ENCODE measurements at places on chromosomes 7 and 10. TPM values are rescaled to one million over a fixed set of nuclear protein-coding genes. Genes with fewer than 3 reads are reported as not detected.

DNA sequence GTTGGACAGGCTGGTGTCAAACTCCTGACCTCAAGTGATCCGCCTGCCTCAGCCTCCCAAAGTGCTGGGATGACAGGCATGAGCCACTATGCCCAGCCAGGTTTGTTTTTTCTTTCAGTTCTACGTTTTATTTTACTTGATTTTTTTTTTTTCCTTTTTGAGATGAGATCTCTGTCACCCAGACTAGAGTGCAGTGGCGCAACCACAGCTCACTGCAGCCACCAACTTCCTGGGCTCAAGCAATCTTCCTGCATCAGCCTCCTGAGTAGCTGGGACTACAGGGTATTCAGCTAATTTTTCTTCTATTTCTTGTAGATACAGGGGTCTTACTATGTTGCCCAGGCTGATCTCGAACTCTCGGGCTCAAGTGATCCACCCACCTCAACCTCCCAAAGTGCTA lies 24.3 kb downstream of the GDI2 start:
- DNase-seq, result no peak

DNA sequence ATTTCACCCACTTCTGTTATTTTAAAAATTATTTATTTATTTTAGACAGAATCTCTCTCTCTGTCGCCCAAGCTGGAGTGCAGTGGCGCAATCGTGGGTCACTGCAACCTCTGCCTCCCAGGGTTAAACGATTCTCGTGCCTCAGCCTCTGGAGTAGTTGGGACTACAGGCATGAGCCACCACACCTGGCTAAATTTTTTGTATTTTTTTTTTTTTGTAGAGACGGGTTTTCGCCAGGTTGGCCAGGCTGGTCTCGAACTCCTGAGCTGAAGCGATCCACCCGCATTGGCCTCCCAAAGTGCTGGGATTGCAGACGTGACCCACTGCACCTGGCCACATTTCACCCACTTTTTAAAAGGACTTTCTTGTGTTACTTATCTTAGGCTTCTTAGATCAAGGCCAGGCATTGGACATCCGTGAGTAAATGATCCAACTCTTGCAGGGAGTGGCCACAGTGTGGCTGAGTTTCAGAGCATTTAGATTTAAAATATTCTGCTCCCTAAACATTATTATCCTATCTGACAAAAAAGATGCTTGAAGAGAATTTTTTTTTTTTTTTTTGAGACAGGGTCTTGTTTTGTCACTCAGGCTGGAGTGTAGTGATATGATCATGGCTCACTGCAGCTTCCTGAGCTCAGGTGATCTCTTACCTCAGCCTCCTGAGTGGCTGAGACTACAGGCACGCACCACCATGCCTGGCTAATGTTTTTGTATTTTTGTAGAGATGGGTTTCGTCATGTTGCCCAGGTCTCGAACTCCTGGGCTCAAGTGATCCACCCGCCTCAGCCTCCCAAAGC lies 14.4 kb downstream of the SNX10 start:
- DNase-seq, result no peak

GRCh38 chr7:45574669-45575500 lies 717 bp downstream of the ADCY1 start:
- peak; percentile 46 for DNase-seq

- DNase-seq, result no peak
Measured at GRCh38 chr10:127055263-127055662, 141.1 kb downstream of the INSYN2A start.

GRCh38 chr10:72263613-72264241 lies 10.0 kb upstream of the DDIT4 start:
- no peak for DNase-seq

- no peak for DNase-seq
Measured at GRCh38 chr10:131020775-131021174, 290.7 kb downstream of the TCERG1L start.

DNA sequence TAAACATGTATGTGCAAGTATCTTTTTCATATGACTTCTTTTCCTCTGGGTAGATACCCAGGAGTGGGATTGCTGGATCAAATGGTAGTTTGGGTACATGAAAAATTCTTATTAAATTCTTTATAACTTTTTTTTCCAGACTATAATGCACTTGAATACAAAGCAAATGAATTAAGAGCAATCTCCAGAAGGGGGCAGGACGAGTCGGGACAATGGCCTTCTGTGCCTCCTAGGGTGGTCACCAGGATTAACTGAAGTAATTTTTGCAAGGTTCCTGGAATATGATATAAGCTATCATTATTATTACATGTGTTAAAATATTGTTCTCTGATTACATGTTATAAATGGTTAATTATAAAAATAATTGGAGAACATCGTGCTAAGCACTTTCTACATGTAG lies 127.2 kb downstream of the PPP1R17 start:
- no peak for DNase-seq

DNA sequence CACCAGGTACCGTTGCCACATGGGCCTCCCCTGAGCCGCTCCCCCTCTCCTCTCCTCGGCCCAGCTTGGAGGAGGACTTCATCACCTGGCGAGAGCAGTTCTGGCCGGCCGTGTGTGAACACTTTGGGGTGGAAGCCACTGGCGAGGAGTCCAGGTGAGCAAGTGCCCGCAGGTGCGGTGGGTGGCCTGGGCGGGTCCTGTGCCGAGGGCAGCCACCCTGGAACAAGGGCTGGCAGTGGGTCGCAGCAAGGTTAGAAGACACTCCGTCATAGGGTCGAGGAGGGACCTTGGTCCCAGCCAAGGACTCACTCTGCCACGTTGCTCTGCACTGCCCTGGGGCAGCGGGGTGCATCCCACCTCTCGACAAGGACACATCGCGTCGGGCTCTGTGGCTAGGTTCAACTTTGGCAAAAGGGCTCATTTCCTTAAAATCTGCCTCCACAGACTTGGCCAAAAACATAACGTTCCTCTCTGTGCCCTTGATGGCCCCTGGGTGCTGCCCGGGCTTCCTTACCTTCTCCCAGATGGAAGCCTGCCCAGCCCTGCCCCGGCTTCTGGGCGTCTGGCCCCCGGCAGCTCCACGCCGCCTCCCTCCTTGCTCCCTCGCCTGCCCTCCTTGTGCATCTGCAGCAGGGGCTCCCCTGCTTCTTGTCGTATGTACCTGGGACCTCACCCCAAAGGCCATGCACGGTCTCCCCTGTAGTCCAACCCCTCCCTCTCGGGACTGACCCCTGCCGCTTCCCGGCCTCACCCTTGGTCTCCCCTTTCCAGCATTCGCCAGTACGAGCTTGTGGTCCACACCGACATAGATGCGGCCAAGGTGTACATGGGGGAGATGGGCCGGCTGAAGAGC lies 12.7 kb downstream of the TMEM120A start:
- DNase-seq, result no peak

DNA sequence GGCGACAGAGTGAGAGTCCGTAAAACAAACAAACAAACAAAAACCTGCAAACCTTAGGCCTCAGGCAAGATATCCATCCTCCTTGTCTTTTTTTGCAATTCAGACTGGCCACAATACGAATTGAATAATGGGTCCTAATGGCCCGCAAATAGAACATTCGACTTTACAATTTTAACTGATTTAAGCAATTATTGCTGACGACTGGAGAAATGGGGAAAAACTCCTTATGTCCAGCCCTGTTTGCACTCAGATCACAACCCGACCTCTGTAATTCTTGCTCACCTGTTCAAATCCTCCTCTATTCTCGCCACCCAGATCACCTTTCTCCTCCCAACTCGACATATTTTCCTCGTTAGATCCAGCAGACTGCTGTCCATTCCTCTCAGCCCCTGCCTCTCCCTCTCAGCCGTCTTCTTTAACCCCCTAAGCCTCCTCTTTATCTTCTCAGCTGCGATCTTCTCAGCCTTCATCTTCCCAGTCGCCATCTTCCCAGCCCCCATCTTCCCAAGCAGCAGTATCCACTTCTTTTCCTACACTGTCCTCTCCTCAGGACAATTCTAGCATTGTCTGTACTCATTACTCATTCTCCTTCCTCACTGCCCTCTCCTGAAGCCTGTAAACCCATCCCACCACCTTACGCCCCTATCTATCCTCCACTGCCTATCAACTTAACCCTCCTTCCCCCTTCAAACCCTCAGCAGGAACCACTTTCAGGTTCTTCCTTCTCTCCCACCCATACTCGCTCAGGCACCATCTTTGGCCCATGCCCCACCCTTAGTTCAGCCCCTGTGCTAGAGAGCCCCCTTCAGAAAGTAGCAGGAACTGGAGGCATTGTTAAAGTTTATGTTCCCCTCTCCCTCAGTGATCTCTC lies 61.8 kb downstream of the LRRC17 start:
- no peak for DNase-seq

GRCh38 chr10:122302315-122302714 lies 31.2 kb downstream of the BTBD16 start:
- DNase-seq, result no peak

GRCh38 chr7:154729056-154729455 lies 273.9 kb downstream of the PAXIP1 start:
- DNase-seq, result no peak

- no peak for DNase-seq
Measured at GRCh38 chr10:24202181-24202570, 6.8 kb upstream of the KIAA1217 start.

DNA sequence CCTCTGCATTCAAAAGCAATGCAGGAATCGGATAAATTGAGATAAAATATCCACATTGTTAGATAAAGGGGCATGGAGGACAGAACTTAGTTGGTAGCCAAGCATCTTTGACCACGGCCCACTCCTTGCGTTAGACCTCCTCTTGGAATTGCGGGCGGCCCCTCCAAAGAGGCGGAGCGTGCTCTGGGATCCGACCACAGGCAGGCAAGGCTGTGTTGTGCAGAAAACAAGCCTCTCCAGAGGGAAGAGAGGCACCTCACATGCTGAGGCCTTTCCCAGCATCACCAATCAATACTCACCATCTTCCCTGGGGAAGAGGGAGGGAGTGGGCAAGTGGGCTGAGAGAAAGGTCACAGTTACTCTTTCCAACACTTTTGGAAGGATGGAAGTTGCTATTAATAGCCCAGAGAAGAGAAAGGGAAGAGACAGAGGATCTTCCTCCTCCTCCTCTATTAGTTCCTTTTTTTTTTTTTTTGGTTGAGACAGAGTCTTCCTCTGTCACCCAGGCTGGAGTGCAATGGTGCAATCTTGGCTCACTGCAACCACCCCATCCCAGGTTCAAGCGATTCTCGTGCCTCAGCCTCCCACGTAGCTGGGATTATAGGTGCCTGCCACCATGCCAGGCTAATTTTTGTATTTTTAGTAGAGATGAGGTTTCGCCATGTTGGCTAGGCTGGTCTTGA lies 49.7 kb upstream of the NRF1 start:
- no peak for DNase-seq

DNA sequence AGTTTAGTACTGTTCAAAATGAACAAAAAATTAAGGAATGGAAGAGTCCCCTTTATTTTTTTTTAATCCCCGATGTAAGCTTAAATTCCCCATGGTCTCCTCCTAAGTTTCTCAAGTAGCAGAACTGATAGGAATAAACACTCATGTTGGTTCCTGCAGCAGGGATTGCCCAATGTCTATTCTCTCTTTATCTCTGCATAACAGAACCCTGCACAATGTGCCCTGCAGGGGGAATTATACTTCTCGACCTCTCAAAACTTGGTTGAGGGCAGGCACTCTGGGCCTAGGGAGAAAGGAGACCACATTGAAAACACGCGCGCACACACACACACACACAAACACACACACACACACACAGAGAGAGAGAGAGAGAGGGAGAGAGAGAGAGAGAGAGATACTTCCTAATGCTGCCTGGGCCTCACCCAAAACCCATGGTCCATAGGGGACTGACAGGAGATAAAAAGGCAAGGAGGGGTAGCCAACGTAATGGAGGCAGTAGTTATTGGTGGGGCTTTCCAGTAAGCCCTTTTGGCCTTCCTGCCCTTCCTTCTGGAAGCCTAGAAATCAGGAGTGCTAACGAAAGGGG lies 22.7 kb downstream of the JAZF1 start:
- DNase-seq, result no peak

DNA sequence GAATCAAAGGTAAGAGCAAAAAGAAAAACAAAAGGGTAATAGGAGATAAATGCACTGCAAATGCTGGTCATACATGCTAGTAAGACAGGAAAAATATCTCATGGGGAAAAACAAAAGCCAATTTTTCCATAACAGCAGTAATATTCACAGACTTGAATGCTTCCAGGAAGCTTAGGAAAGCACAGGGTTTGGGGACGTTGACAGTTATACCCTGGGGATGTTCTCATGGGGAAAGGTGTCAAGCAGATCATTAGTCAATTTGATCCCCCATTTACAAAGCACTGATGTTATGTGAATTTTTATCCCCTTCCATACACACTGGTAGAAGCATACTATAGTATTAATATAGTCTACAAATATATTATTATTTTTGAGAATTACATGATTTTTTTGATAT lies 232.7 kb downstream of the SORCS1 start:
- DNase-seq, result no peak

DNA sequence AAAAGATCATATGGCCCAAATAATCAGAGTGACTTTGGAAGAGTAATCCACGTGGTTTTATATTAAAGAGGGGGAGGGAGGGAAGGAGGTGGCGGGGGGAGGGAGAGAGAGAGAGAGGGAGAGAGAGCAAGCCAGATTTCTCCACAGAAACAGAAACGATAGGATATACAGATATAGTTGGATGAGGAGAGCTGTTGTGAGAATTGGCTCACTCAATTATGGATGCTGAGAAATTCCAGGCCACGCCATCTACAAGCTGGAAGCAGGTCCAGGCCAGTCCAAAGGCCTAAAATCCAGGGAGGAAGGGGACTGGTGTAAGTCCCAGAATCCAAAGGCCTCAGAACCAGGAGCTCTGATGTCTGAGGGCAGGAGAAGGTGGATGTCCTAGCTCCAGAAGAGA lies 75.5 kb downstream of the CXCL12 start:
- DNase-seq, result no peak

- no peak for DNase-seq
Measured at GRCh38 chr7:140623980-140624379, 16.6 kb downstream of the DENND2A start.

DNA sequence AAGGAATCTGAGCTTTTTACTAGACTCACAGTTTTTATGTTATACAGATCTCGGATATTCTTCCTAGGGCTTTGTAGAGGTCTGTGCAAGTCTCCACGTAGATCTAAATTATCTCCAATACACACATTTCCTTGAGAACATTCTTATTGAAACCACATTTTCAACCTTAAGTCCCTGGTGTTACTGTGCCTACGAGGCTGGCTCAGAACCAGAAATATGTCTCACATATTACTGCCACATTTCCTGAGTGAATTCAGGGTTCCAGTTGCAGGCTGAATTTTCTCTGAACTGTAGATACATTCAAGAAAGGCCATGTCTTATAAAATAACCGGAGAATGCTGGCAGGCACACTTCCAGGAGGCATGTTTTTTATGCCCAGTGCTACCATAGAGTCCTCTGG lies 46.5 kb downstream of the INHBA start:
- no peak for DNase-seq

Gene CYP3A7
- polyA plus RNA-seq, result 1.2 TPM

Gene NEUROG3
- not detected for polyA plus RNA-seq

Gene MLLT10
- polyA plus RNA-seq, result 56.9 TPM

Gene PLXNA4
- 15.6 TPM for polyA plus RNA-seq

Gene CNTNAP2
- polyA plus RNA-seq, result 26.4 TPM

Gene PON1
- 0.33 TPM for polyA plus RNA-seq

Gene VSTM4
- 15.8 TPM for polyA plus RNA-seq

Measured in left kidney (tissue), 8 donors.